Hindlimb muscle (tissue), 1 donor: ENCODE measurements at places on chromosomes 13 and 19.

GRCh38 chr13:92830821-92831220 lies 395.8 kb upstream of the GPC6 start:
- DNase-seq = no peak

- no peak for DNase-seq
These were observed 18.2 kb upstream of the ZNF543 start for GRCh38 chr19:57302020-57302465.

- no peak for DNase-seq
These were observed 6.5 kb downstream of the ARHGEF18 start for GRCh38 chr19:7355151-7355820.

GRCh38 chr13:109243311-109243951 lies 543.0 kb downstream of the IRS2 start:
- DNase-seq = no peak

DNA sequence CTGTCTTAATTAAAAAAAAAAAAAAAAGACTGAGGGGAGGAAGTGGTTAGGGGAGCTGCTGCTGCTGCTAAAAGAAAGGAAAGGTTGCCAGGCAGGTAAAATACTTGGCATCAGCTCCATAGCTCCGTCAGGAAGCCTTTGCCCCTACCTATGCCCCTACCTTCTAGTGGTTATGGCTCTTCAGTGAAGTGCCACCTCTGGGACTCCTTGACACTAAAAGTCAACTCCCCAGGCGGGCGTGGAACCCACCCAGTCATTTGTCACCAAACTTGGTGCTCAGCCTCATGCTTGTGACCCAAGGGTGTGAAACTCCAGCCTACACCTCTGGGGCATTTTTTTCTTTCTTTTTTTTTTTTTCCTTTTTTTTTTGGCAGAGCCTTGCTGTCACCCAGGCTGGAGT lies 4.9 kb upstream of the NECTIN2 start:
- DNase-seq = no peak

- no peak for DNase-seq
These were observed 122.7 kb downstream of the AKAP11 start for GRCh38 chr13:42394711-42395085.

GRCh38 chr13:38418286-38418685 lies 68.6 kb downstream of the UFM1 start:
- no peak for DNase-seq

DNA sequence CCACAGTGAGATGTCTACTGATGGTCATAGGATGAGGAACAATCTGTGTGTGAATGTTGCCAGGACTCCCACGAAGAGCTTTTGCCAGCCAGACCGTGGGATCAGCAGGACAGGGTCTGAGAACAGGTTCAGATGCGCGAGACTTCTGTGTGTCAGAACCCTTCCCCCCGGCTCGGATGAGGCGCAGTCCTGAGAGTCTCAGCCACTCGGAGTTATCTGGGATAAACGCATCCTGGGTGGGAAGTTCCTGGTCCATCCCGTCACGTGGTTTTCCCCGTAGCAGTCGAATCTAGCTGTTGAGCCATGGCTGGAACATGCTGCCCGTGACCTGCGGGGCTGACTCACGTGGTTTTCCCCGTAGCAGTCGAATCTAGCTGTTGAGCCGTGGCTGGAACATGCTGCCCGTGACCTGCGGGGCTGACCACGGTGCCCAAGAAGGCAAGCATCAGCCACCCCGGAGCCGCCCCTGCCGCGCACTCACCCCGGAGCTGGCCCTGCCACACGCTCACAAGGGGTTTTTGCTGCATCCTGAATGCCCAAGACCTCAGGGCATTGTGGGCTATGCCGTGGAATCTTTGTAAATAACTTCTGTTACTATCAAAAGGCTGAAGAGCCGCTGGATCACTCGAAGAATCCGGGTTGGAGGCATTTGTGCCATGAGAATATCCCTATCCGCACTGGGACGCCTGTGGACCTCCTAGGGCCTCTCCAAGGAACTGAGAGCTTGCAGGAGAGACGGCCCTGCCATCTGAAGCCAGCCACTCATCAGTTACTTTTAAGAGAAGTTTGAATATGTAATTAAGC lies 130.8 kb upstream of the MCF2L start:
- DNase-seq = no peak

- no peak for DNase-seq
These were observed 9.1 kb downstream of the SERP2 start for GRCh38 chr13:44382635-44383145.

DNA sequence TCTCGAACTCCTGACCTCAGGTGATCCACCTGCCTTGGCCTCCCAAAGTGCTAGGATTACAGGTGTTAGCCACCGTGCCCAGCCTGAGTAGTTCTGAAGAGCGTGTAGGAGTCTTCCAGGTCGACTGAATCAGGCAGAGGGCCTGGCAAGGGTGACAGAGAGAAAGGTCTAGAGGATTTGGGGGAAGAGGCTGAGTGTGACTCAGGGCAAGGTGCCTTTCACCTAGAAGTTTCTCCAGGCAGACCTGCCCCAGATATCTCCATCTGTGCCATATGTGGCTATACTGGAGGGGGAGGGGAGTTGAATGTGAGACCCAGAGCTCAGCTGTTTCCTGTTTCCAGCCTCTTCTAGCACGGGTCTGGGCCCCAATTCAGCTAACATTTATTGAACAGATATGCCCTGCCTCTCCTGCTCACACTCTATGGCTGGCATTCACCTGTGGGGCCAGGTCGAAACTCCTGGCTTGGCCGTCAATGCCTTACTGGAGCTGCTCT lies 1.3 kb downstream of the CCDC159 start:
- DNase-seq = no peak

GRCh38 chr19:39969266-39969665 lies 1.7 kb upstream of the PSMC4 start:
- DNase-seq = no peak
